ENCODE measurements at places on chromosomes 3 and 15.
A peak's percentile ranks its signal among the peaks of the same experiment; 100 is the strongest.

- no peak for DNase-seq
These were observed 263.6 kb downstream of the GABRG3 start for GRCh38 chr15:27234593-27234992.

GRCh38 chr3:8523041-8523440 is 21.4 kb downstream of the LMCD1 start:
- no peak for DNase-seq

GRCh38 chr3:132549890-132550578 is 47.0 kb upstream of the ACKR4 start:
- DNase-seq: no peak

DNA sequence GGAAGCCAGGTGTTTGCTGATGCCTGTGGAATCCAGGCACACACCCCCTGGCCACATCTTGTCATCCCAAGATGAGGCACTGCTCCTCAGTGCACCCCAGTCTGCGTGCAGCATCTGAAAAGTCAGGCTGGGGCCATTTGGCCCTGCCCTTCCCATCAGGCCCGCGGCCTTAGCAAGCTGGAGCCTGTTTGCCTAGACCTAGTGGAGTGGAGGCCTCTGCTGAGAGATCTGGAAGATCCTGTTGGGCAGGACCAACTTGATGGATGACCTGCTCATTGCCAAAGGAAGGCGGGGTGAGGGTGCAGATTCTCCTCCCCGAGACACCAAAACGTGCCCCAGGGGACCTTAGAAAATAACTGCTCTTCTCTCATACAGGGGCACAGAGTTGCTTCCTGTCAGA is 220.2 kb downstream of the SHQ1 start:
- DNase-seq: no peak

DNA sequence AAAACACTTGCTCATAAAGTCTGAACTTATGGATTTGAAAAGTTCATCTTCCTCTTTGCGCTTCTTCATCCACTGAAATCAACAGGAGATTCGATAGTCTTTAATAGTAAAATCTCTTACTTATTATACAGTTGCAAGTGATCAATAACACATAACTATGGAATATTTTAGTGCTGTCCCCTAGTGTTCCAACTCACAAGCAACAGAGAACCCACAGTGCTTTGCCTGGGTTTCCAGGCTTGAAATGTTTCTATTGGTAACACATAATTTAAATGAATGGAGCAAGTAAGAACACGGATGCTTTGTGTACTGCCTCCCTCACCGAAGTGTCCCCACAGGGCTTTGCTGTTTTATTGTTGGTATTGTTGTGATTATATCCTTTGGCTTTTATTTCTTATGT is 93.5 kb downstream of the WDR72 start:
- DNase-seq: no peak

GRCh38 chr15:87910301-87910700 is 346.2 kb downstream of the NTRK3 start:
- DNase-seq: no peak

DNA sequence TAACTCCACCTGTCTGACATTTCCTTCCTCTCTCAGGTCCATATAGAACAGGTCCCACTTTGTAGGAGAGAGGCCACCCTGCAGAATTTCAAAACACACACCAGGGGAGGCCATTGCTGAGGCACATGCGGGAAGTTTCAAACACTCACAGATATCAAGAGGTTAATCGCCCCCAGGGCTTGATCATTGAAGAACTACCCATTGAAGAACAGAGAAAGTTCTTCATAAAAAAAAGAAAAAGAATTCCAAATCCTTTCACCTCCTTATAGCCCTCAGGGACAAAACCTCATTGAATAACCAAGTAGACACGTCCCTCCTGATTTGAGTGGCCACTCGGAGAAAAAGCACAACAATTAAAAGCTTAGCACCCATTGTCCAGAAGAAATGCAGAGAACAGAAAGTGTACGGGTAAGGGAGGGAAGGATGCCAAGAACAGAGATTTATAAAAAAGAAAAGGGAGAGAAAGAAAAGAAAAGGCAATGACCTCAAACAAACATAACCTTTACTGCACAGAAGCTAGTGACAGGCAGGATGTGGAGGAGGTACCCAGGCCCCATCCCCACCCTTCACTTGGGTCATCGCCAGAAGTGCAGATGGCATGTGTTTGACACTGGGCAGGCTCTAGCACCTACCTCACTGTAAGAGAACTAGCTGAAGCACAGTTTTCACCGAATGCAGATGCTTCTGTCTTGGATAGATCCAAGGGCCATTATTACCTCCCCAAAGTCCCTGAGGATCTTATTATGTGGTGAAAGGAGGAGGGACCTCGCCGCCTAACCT is 112.3 kb upstream of the HES1 start:
- DNase-seq: no peak

- no peak for DNase-seq
These were observed 63.3 kb upstream of the TLE3 start for GRCh38 chr15:70160803-70161565.

DNA sequence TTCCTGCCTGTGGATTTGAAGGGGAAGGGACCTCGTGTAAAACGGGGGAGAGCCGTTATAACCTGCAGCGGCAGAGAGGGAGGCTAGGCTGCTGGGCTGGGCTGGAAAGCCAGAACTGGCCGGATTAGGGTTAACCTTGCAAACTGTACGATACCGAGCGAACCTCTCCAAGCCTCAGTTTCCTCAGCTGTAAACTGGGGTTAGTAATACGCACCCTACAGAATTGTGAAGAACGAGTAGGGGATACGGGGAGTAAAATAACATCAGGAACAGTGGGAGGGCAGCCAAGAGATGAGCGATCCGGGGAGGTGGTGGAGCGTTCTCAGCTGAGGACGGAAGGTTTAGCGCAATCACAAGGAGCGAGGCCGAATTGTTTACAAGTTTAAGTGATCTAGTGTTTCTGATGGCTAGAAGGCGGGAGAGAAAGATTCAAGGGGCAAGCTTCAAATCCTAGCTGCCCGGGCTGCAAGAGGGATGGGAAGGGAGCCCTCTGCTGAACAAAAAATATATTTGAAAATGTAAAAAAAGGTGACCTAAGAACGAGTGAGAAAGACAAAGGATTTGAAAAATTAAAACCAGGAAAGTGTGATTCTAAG is 768 bp upstream of the SEMA5B start:
- DNase-seq: peak; percentile 24

GRCh38 chr3:72993391-72993790 is 3.2 kb upstream of the PPP4R2 start:
- DNase-seq: no peak

- no peak for DNase-seq
These were observed 25.0 kb downstream of the DAG1 start for GRCh38 chr3:49495023-49495422.

DNA sequence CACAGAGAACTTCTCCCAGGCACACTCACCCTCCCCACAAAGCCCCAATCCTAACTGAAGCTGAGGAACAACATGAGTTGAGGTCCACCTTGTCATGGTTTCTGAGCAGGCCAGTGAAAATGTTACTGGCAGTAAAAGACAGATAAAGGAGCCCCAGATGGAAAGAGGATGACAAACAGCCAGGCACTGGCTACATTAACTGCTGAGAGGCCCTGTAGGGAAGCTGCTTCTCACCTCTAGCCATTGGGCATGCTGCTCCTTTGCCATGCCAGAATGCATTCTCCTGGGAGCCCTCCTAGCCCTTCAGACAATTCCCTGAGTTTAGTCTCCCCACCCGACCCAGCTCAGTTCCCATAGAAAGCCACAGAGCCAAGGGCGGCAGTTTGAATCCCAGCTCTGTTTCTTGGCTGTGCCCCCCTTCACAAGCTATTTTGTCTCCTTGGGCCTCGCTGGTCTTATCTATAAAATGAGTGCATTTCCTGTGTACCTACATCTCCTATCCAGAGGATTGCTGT is 60.5 kb downstream of the LMCD1 start:
- DNase-seq: no peak

DNA sequence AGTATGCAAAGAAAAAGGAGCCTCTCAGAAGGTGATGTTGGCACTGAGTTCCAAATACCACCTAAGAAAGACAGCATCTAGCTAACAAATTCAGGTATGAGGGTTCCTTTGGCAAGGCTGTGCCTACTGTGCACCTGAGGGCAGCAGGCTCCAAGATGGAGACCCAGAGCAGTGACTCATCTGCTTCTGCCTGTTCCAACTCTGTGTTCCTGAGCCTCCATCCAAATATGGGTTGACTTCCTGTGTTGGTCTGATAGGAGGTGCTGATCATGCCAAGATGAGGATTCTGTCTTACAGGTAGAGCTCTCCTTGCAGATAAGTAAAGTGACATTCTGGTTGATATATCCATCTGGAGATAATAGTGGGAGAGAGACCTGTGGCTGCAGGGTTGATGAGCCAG is 26.0 kb downstream of the SV2B start:
- DNase-seq: no peak

DNA sequence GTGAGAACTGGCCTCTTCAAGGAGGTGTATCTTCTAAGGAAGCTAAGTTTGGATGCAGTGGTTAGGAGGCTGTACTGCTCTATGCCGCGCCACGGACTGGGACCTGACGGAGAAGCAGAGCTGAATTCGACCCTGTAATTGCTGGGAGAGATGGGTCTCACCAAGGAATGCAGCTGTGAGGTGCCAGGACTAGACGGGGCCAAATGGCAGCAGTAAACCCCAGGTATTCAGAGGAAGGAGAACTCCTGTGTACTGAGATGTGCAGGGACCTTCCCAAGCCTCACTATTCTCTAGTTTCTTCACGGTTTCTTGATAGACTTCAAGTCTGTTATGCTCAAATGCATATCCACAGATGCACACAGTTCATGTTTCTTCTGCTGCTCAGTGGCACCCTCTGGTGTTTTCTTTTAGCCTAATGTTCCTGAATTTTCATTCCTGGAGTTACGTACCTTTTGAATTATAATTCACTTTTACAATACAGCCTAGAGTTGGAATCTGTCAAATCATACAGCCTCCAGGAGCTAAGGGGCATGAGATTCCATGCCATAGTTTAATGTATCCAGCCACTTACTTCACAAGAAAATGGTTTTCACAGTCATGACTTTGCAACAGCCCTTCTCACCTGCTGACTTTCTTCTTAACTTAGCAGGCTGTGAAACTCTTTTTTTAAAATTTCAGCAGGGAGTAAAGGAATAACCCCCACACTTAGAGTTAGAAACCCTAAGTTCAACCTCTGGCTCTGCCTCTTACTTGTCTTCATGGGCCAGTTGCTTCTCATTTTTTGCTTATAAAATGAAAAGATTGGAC is 61.8 kb downstream of the GLDN start:
- DNase-seq: no peak

GRCh38 chr3:52205727-52206372 is 7.9 kb downstream of the ALAS1 start:
- no peak for DNase-seq

DNA sequence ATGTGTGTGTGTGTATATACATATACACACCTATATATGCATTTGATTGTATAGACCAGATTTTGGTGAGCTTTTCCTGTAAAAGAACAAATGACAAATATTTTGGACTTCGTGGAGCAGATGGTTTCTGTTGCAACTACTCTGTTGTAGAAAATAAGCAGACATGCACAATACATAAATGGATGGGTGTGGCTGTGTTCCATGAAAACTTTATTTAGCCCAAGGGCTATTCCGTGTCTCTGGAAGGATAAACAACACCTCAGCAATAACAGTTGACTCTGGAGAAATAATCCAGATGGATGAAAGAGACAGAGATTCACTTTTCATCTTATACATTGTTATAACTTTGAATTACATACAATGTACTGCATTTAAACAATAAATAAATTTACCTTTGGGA is 441.4 kb downstream of the CNTN3 start:
- no peak for DNase-seq

DNA sequence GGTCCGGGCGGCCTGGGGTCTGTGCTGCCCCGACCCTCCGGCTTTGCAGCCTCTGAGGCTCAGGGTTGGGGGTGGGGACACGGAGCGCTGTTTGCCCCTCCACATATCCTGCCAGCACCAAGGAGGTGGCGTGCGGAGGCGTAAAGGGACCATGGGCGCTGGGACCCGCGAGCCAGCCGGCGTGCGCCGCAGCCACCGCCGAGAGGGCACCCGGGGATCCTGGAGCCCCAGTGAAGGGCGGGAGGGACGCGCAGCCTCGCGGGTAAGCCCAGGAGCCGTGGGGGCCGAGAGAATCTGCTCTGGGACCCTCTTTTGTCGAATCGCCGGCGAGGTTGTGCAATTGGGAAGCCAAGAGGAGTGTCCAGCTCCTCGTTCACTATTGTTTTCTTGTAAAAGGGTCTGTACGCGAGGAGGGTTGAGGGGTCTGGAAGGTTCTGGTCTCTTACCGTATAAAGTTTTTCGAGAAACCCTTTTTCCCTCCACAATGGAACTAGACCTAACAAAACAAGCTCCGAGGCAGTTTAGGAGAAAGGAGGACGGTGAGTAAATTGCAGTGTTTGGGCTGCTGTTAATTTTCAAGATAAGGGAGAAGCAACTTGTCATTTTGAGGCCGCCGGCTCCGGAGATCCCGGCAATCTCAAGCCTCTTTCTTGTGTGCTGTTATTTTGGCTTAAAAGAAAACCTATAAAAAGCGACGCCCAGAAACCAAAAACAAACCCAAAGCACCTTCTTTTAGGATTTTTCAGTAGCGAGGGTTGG is 29.9 kb upstream of the ST3GAL6 start:
- peak; percentile 49 for DNase-seq

- DNase-seq: no peak
These were observed 356.5 kb downstream of the TBL1XR1 start for GRCh38 chr3:176840641-176841286.
